ENCODE measurements at places on chromosomes 16 and 17.

GRCh38 chr17:39227364-39227919 is 1.7 kb upstream of the STAC2 start:
- no peak for DNase-seq

- no peak for DNase-seq
These were observed 65.3 kb downstream of the RMI2 start for GRCh38 chr16:11410376-11411058.

DNA sequence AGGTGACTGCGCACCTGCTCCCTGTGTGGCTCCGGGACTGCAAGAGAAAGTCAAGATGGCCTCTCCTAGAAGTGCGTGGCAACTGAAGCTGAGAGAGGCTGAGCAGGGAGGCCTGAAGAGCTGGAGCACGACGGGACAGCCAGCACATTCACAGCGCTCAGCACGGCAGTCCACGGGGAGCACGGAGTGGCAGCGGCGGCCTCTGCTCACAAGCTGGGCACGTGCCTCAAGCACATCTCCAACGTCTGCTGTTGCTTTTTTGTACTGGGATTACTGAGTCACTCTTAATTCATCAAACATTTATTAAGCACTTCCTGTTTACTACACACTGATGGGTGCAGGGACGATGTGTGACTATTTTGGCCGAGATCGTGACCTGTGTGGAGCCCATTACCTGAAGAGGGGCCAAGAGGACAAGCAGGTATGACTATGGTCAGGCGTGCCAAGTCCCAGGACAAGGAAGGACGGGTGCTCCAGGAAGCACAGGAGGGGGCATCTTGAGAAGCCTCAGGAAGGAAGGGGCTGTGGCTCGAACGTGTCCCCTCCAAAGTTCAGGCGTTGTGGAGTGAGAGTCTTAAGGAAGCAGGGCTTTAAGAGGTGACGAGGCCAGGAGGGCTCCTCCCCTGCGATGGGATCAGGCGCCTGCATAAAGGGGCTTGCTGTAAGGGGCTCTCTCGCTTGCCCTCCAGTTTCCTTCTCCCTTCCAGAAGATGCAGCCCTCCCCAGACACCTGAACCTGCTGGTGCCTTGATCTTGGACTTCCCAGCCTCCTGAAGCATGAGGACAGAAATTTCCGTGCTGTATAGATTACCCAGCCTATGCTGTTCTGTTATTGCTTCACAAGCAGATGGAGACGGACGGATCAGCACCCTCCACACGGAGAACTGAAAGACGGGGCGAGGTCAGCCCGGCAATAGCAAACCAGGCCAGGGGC is 105.8 kb downstream of the ADCY9 start:
- DNase-seq, result no peak

DNA sequence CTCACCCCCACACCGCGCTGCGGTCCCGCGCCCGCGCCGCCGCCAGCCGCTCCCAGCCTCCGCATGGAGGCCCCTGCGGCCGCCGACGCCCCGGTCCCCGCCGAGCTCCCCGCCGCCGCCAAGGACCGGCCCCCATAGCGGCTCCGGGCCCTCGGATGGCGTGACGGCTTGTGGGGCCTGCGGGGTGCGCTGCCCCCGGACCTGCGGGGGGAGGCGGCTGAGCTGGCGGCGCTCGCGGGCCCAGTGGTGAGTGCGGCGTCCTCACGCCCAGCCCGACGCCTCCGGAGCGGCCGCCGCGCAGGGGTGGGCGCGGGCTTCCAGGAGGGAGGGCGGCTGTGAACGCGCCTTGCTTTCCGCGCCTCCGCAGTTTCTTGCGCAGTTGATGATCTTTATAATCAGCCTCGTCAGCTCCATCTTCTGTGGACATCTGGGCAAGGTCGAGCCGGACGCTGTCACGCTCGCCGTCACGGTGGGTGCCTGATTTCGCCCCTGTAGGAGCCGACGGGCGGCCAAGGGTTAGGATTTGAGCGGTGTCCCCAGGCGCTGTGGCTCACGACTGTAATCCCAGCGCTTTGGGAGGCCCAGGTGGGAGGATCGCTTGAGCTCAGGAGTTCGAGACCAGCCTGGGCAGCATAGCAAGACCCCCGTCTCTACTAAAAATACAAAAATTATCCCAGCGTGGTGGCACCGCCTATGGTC is 46.4 kb downstream of the SLC47A1 start:
- no peak for DNase-seq

DNA sequence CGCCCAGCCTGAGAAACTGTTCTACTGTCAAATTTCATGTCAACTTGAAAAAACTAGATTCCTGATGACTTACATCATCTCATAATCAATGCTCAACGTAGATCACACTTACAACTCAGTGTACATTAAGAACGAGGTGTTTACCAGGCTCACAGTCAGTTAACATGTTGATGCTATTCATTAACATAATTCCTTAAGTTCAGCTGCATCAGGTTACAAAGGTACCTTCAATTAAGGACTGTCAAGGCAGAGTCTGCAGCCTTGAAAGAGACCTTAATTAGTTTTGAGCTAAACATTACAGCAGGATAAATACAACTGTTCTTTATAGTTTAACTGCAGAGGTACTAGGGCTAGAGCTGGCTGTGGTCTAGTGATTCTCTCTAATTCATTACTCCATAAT is 1.9 kb downstream of the GNA13 start:
- no peak for DNase-seq

- no peak for DNase-seq
These were observed 45.0 kb upstream of the NOL11 start for GRCh38 chr17:67672592-67673335.

- DNase-seq, result no peak
These were observed 85.3 kb upstream of the ATP2A3 start for GRCh38 chr17:4049546-4049945.

GRCh38 chr17:70268383-70268782 is 99.1 kb downstream of the KCNJ2 start:
- DNase-seq, result no peak

GRCh38 chr16:57077714-57078113 is 14.7 kb upstream of the CPNE2 start:
- DNase-seq, result no peak

- DNase-seq, result no peak
These were observed 45.8 kb upstream of the CDRT4 start for GRCh38 chr17:15513058-15513791.

- DNase-seq, result no peak
These were observed 6.5 kb downstream of the DPEP2NB start for GRCh38 chr16:68009157-68009735.

- no peak for DNase-seq
These were observed 14.6 kb downstream of the FMNL1 start for GRCh38 chr17:45236282-45236606.

DNA sequence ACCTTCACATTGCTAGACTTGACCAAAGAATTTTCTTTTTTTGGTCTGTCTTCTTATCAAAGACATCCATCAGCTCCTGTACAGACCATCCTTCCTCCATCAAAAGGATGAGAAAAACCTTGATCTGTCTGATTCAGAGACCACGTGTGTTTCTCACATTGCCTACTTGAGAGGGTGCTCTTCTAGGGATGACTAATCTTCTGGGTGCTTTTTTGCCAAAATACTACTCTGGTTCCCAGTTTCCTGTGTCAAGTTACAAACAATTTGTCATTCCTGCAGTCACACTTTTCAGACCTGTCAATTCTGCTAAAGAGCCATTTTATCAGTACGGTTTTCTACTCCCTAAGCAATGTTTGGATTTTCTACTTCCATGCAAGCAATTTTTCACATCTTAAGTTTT is 492.2 kb downstream of the CDH11 start:
- DNase-seq, result no peak

- DNase-seq, result no peak
These were observed 371.5 kb downstream of the HAPSTR1 start for GRCh38 chr16:9462984-9463383.

DNA sequence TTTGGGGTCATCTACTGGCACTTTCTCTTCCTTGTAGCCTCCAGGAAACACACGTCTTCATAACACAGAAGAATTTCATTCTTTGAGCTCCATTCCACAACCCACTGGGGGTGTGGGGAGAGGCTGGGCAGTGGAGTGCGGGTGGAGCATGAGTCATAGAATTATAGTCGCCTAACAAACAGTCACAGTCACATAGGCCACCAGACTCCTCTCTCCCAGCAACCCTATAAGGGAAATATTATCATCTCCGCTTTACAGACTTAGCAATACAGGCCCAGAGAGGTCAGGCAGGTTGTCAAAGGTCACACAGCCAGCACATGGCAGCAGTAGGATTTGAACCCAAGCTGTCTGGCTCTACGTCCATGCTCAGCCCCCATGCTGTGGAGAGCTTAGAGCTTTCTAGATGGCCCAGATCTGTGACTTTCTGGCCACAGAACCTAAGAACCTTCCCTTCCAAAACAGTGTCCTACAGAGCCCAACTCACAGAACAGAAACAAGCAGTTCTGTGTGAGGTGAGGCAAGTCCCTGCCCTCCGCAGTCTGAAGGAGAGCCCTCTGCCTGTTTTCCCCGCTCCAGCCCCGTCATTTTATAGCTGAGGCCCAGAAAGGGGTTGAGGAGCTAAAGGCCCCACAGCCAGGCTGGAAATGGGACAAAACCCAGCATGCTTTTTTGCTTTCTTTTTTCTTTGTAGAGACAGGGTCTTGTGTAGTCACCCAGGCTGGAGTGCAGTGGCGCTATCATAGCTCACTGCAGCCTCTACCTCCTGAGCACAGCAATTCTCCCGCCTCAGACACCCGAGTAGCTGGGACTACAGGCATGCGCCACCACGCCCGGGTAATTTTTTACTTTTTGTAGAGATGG is 10.7 kb upstream of the LITAF start:
- no peak for DNase-seq

DNA sequence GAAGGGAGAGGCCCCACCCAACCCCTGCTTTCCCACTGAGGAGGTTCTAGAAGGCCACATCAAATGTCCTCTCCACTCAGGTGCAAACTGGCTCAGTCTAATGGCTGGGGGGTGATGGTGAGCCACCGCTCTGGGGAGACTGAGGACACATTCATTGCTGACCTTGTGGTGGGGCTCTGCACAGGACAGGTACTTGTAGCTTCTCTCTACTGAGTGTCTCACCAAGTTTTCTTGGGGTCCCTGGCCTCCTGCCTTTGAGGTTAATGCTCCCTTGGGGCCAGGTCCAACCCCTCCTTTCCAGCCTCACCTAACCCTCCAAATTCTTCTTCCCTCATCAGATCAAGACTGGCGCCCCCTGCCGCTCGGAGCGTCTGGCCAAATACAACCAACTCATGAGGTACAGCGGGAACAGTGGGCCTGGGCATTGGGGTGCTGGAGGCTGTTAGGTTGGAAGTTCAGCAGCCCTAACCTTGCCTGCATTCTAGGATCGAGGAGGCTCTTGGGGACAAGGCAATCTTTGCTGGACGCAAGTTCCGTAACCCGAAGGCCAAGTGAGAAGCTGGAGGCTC is 5.7 kb downstream of the ENO3 start:
- no peak for DNase-seq

GRCh38 chr16:24394341-24394740 is 138.2 kb downstream of the CACNG3 start:
- DNase-seq, result no peak

- peak; percentile 78 for DNase-seq
These were observed at the start of gene GOSR1 for GRCh38 chr17:30477083-30477773. Gene GOSR1, plus strand, starts transcription at chr17:30477408. Its CDS starts 26 bp downstream, at chr17:30477434.

DNA sequence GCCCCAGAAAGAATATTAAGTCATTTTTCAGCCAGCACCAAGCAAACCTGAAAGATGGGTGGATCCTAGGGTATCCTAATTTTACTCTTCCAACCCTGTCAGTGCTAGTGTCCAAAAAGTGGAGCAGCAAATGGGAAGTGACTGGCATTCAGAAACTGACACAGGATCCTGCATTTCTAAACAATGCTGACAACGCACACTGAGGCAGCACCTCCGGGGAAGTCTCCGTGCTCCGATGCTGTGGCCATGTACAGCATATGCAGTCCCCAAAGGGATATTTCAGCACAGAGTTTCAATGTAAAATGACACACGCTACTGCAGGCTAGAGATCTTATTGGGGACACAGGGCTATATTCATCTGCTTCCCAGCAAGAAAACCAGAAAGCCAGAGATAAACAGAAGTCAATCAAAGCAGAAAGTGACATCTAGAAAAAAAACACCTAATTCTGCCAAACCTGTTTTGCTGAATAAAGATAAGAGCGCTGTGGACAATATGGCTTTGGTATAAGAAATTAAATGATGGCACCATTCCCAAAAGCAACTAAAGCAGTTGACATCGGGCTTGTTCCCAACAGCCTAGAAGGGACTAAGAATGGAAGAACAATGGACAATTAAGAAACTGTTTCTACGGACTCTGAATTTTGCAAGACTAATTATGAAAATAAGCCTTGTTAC is 17.3 kb downstream of the XYLT1 start:
- no peak for DNase-seq

DNA sequence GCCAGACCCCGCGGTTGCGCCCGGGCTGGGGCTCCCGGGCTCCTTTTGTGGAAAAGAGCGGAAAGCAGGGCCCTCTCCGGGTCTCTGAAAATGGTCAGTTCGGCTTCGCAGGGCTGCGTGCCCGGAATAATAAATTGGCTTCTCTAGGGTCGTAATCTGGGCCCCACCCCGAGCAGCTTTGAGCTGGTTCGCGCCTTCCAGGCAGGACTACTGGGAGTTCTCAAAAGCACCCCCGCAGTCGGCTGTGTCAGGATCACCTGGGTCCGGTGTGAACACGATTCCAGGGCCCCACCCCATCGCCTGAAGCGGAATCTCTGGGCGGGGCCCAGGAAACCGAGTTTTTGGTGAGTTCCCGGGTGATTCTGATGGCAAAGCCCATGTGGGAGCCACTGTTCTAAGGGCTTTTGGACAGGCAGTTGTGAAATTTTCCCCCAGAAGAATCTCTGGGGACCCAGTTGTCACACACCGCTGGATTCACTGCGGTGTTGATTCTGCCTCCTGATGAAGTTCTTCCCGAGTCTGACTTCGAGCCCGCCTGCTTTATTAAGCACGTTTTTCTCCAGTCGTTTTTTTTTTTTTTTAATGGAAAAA is 77.0 kb downstream of the MRC2 start:
- DNase-seq, result no peak

DNA sequence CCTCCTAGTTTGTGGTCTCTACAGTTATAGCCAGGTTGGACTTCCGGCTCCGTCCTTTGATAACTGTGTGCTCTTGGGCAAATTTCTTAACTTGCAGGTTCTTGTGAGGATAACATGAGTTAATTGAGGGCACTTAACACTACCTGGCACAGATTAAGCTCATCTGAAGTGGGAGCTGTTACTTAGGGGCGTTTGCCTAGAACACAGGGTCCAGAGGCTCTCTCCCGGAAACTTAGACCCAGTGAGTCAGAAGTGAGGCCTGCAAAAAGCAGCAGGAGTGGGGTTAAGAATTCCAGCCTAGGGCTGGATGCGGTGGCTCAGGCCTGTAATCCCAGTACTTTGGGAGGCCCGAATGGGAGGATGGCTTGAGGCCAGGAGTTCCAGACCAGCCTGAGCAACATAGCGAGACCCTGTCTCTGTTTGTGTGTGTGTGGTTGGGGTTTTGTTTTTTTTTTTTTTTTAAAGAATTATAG is 1.4 kb downstream of the MVP start:
- DNase-seq, result no peak

GRCh38 chr17:59097876-59098275 is 8.8 kb downstream of the TRIM37 start:
- DNase-seq, result no peak

DNA sequence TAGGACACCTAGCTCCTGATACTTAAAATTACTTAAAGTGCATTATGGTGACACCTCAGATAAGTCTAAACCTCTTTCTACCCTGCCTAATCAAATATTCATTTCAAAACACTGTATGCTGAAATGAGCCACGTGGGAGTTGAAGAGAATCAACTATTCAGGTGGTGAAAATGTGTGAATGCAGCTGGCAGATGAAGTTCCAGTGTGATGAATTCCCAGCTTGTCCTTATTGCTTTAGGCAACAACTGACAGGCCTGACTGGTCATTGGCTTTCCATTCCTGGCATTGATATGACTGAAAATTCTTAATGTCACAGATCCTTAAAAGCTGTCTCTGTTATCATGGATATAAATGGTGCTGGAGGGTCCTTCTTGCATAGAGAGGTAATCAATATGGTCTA is 301.9 kb upstream of the TBX2 start:
- no peak for DNase-seq

Data from stimulated activated CD8-positive, alpha-beta memory T cell treated with anti-CD3 and anti-CD28 coated beads, Interleukin-15, amount 100 ng/mL, for 4 hours (primary cell).